ENCODE measurements at places on chromosomes 16 and 17.

DNA sequence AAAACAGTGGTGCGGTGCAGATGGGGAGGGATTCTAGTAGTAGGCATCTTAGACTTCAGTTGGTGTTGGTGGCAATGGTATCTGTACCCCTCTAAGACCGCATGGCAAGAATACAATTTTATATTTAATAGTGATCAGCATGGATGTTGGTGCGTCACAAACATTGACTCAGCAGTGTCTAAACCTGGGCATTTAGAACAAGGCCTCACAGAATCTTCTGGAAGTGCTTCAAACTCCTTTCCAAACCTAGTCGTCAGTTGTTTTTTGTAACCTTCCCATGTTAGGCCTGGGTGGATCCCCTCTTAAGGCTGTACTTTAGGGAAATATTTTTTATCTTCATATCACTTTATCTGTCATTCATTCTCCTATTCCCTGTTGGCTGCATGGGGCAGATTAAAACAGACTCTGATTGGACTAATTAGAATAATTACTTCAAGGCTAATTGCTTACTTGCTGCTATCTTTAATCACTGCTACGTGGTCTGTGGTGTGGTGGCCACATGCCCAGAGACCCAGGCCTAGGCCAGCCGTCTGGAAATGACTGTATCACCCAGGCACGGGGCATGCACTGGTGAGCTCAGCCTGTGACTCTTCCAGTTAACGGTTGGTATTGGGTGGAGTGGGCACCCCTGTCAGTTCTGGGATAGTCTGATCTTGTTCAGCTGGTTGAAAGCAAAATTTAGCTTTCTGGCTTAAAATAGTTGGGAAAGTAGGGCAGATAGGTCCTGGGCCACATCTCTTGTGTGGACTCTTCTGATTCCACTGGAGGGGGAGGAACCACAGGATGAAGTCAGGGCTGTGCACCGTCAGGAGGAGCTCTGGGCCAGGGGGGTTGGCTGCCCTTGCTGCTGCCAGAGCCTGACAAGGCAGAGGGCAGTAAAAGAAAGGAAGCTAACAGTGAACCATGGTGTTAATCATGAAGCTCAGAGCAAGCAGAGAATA lies 4.5 kb downstream of the ALKBH5 start:
- no peak for DNase-seq

GRCh38 chr17:64630309-64631223 lies 31.5 kb downstream of the SMURF2 start:
- DNase-seq = no peak

- no peak for DNase-seq
Measured at GRCh38 chr16:66223176-66223780, 143.2 kb upstream of the CDH5 start.

- no peak for DNase-seq
Measured at GRCh38 chr16:9407206-9407758, 315.8 kb downstream of the HAPSTR1 start.

- no peak for DNase-seq
Measured at GRCh38 chr17:29933379-29933778, 3.4 kb upstream of the SSH2 start.

- DNase-seq = no peak
Measured at GRCh38 chr17:9364837-9365430, 210.7 kb downstream of the STX8 start.

DNA sequence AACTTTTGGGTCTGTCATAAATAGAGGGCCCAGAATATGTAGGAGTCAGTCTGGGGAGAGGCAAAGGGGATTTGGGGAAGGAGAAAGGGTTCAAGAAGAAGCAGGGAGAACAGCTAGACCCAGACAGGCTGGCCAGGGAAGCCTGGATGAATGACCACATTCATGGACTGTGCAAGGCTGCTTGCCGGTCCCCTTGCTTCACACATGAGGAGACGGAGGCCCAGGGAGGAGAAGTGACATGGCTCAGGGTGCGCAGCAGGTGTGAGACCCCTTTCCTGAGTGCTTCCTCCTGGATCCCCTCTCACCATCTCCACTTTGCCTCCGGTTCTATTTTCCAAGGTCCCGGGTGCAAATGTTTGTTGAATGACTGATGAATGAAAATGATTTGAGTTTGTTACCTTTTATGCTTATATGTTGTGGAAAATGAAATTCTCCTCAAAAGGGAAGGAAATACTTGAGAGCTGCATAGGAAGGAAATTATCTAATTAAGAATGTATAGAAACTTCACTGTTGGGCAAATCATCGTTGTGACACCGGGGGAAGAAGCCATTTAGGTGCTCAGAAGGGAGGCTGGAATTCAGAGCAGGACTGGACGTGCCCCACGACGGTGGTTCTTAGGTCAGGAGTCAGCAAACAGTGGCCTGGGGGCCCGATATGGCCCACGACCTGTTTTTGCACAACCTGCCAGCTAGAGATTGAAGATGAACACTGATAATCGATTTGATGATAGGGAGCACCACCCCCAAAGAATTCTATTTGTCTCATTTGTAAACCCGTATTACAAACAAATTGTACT lies 559 bp downstream of the ITGAM start:
- no peak for DNase-seq

- DNase-seq = no peak
Measured at GRCh38 chr17:1123393-1123831, 56.4 kb downstream of the ABR start.

DNA sequence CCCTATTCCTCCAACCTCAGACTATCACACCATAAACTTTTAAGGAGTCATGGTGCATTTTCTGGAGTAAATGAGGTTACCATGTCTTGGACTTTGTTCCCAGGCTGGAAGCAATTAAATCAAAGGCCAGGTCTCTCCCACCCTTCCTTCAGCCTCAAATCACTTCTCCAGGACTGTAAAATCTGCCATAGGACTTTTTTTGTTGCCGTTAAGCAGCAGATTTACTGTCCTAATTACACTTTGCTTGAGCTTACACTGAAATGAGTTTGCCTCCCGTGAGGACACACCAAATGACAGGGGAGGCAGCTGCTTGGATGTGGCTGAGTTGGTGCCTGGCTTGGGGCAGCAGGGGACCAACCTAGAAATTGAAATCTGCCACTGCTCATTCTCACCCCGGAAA lies 14.7 kb downstream of the DCAKD start:
- no peak for DNase-seq

- DNase-seq = no peak
Measured at GRCh38 chr16:72894293-72895151, 153.4 kb downstream of the ZFHX3 start.

GRCh38 chr17:29777663-29778062 lies 152.4 kb downstream of the SSH2 start:
- DNase-seq = no peak

DNA sequence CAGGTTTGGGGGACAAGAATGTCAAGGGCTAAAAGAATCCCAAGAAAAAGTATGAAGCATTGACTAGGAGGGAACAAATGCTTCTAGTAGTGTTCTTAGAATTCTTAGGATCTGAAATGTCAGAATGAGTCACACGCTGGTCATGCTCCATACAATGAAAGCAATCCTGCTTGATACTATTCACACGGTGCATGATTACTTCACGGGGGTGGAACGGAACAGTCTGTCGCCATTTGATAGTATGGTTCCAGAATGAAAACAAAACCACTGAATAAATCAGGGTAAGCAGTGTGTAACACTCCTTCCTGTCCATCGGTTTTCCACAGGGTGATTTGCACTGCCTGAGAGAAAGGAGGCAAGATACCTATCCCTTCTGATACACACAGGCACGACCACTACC lies 22.9 kb upstream of the YWHAE start:
- DNase-seq = no peak

GRCh38 chr16:49439050-49439449 lies 65.4 kb downstream of the C16orf78 start:
- no peak for DNase-seq

GRCh38 chr16:81040842-81041241 lies 5.2 kb downstream of the ATMIN start:
- no peak for DNase-seq

GRCh38 chr16:81435103-81435502 lies 9.5 kb upstream of the CMIP start:
- no peak for DNase-seq

Measured in stimulated activated CD4-positive, alpha-beta T cell treated with anti-CD3 and anti-CD28 coated beads, Interleukin-15, amount 100 ng/mL, for 48 hours (primary cell).